ENCODE measurements at places on chromosomes 2 and 18.

DNA sequence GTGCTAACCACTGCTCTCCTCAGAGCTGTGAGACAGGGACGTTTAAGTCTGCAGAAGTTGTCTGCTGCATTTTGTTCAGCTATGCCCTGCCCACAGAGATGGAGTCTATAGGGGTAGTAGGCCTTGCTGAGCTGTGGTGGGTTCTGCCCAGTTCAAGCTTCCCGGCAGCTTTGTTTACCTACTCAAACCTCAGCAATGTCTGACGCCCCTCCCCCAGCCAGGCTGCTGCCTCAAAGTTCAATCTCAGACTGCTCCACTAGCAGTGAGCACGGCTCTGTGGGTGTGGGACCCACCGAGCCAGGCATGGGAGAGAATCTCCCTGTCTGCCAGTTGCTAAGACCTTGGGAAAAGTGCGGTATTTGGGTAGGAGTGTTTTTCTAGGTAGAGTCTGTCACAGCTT, 387.8 kb upstream of the SLC39A10 start:
- no peak for DNase-seq

- no peak for DNase-seq
Measured at GRCh38 chr2:56749152-56749752, 565.5 kb downstream of the CCDC85A start.

DNA sequence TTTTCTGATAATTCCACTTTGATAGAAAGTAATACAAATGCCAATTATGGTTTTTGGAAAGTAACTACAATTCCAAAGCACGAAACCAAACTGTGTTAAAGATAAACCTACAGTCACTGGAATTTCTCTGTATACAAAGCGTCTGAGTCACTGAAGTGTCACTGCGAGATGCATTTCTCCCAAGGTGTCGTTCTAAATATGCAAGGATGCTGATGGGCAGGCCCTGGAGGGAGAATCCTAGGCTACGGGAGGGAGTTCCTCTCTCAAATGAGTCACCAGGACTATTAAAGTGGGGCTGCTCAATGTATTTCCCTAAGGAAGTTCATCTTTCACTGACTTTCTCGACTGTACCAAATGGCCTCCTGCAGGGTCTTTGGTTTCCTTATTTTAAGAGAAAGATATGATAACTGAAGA, 163.8 kb upstream of the STK17B start:
- DNase-seq = no peak

- no peak for DNase-seq
Measured at GRCh38 chr18:2559249-2559648, 12.1 kb downstream of the METTL4 start.

GRCh38 chr18:41324934-41325333, 630.1 kb upstream of the PIK3C3 start:
- DNase-seq = no peak

- no peak for DNase-seq
Measured at GRCh38 chr2:189076572-189076971, 102.4 kb downstream of the COL3A1 start.

- no peak for DNase-seq
Measured at GRCh38 chr2:51510303-51510702, 478.4 kb upstream of the NRXN1 start.

DNA sequence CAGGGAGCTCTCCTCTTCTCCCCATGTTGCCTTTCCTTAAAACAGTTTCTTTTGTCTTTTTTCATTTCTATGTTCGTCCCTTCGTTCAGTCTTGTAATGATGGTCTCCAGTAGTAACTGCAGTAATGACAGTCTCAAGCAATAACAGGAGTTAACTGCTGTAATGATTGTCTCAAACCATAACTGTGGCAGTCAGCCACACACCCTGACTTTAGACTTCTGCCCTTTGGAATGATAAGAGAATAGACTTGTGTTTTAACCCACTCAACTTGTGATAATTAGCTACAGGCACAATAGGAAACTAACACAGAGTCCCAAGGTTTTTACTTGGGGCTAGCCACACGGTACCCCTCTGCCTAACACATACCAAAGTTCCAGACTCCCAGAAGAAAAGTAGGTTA, 12.1 kb downstream of the TMEM131 start:
- no peak for DNase-seq

DNA sequence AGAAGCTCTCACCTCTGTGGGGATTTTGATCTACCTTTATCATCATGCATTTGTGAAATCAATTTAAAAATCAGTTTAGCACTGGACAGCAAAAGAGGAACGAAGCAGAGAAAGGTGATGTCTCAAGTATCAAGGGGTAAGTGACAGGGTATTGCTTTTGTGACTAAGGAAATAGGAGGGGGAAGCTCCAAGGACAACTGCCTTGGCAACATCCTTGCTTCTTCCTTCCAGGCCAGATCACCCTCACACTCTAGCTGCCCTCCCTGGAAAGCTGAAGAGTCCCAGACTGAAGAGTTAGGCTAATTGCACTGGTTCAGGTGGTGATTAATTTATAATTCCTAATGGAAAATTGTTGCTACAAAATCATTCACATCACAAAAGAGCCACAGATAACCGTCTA, 859.1 kb upstream of the ACVR2A start:
- no peak for DNase-seq

- DNase-seq = no peak
Measured at GRCh38 chr2:79248776-79249175, 89.2 kb upstream of the REG3A start.

DNA sequence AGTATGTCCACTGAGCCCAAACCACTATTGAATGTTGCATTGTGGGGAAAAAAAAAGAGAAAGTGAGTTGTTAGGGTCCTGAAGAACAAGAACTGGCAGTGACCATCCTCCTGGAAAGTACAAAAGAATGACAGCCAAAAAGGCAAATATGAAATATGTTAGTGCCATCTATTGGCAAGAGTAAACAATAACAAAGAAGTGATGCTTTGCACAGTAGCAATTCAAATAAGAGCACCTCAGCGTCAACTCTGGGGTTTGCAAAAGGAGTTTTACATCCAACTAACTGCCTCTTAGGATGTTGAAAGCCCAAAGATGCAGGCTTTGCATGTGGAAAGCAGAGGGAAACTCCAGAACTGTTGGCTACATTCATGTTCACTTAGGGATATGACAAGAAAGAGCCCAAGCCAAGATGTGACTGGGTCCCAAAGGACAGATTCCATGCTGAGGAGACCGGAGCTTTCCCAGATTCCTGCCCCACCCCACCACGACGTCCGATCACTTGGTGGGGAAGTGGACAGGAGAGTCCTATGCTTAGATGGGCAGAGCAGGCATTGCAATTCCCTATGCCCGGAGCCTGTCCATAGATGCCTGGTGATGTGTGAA, 15.6 kb downstream of the TRABD2A start:
- DNase-seq = peak; percentile 30

- DNase-seq = no peak
Measured at GRCh38 chr2:98467082-98467536, 22.5 kb downstream of the INPP4A start.

DNA sequence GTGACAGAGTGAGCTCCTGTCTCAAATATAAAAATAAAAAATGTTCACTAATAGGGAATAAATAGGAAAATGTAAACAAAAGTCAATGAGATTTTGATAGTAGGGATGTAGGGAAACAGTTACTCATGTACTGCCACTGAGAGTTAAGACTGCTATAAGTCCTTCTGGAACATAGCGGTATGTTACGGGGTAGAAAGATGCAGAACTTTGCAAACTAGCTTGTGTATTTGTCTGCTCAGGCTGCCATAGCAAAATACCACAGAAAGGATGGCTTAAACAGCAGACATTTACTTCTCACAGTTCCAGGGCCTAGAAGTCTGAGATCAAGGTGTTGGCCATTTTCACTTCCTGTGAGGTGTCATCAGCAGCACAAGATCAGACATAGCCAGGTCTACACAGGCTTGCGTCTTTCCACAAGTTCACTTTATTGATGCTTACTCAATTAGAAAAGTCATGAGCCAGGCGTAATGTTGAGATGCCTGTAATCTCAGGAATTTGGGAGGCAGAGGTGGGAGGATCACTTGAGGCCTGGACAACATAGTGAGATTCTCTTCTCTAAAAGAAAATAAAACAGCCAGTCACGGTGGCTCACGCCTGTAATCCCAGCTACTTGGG, 8.8 kb downstream of the TXNDC2 start:
- DNase-seq = no peak

DNA sequence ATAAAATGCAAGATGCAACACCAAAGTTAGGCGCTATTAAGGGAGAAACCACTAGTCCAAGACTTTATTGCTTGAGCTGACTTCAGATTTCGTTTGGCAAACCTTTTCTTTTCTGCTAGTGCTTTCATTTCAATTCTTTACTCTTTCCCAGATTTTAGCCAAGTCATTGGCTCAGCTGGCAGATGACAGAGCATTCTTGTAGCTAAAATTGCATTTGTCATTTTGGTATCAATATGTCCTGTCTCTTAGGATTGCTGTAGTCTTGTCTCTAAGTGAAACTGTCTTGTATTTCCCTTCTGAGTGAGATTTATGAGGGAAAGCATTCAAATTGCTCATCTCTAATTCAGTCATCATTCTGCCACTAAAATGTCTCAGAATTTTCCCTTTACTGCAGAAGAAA, 335.1 kb downstream of the METTL4 start:
- DNase-seq = no peak

DNA sequence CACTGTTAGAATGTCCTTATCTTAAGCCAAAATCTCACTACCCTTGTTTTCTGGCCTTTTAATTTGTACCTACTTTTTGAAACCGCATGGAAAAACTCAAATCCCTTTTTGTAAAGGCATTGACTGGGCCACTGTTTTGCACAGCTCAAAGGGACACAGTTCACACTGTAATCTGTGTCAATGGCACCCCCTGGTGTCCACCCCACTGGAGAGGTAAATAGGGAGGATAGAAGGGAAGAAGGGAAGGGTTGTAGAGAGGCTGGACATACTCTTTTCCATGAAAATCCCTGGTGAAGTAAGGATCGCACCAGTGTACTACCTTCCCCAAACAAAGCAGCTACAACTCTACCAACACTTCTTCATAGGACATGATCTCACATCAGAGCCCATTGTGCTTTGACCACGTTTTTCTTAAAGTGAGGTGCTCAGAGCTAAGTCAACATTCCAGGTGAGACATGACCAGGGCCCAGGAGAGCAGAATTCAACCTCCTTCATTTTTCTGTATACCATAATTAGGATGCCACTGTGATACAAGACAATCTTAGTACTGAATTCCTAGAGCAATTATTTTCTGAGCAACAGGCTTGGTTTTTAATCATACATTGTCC, 92.4 kb upstream of the RMDN2 start:
- DNase-seq = peak; percentile 62

GRCh38 chr2:69244882-69245281, 142.1 kb downstream of the GFPT1 start:
- no peak for DNase-seq

GRCh38 chr2:173264151-173264550, 90.5 kb upstream of the CDCA7 start:
- DNase-seq = no peak

DNA sequence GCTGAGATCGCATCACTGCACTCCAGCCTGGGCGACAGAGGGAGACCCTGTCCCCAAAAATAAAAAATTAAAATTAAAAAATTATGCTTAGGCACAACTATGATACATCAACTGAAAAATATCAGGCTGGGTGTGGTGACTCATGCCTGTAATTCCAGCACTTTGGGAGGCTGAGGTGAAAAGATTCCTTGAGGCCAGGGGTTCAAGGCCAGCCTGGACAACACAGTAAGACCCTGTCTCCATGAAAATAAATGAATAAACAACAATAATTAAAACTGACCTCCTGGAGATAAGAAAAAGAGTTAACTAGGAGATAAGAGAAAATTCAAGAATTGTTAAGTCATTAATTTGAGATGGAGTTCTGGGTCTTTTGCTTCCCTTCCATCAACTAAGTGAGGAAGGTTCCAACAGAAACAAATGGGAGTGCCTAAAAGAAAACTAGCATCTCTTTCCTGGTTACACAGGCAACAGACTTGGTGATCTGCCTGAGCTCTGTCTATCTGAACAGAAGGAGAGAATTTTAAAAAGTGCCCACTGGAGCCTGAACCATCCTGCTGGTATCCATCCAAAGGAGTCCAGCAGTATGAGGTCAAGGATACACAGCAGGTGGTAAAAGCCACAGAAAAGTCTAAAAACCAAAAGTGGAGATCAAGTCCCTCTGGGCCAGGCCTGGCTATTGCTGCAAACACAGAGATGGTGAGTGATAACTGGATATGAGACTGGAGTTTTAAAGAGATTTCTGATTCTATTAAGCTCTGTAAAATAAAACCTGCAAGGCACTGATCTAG, 8.8 kb downstream of the PPM1G start:
- DNase-seq = no peak

DNA sequence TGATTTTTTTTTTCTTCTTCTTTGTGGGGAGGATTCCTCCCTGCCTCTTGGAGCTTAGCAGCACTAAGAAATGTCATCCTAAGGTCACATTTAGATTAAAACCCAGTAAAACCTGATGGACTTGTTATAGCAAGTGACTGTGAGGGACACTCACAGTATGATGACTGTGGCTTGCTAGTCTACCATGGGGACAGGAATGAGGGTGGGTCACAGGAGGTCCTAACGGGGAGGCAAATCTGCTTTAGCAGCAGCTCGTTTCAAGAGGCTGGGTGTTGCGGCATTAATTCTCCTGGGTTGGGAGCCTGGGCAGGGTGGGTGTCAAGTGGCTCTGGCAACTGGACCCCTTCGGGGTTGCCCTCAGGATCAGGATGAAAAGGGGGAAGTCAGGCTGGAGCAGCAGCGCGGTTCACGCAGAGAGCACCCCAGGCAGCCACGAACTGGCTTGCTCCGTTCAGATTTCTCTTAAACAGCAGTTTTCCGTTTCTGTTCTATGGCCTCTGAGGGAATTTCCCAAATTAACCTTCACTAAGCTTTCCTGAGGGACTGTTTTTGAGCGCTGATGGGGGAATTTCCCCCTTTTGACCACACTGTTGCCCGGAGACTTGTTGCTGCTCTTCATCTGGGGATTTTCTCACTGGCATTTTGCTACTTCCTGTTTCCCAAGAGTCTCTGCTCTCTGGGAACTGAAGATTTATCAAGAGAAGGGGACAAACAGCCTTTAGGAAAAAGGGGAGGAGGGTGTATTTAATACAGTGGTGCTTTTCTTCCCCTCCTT, 59.8 kb upstream of the PELI1 start:
- DNase-seq = no peak

DNA sequence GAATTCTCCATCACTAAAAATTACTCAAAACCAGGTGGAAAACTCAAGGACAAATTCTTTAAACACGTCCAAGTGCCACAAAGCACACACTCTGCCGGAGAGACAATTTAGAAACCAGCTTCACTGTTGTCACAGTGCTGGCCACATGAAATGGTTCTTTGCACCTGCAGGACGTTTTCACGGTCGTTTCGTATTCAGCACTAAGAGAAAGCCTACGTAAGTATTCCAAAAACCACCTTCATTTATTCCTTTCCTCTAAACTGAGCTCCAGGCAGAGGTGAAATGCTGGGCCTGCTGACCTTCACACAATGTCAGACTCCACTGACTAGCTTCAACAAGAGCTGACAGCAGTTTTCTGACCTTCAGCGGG, 680 bp downstream of the ATP5F1A start:
- DNase-seq = no peak

- no peak for DNase-seq
Measured at GRCh38 chr2:1936427-1936980, 192.2 kb upstream of the PXDN start.

DNA sequence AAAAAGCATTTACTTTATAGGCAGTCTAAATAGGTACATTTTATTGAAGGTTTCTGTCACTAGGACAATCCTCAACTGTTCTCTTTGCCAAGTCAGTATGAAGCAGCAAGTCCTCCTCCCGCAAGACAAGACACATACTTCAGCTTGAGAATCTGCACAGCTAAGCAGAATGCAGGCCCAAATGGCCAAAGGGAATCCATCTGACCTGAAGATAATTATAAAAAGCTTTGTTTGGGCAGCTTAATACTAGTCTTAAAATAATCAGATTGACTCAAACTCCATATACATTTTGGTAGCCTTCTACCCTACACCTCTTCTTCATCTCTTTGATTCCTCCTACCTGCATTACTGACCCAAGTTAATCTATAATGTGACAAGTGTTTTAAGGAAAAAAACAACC, 1.8 kb downstream of the LANCL1 start:
- DNase-seq = no peak
